ENCODE measurements at places on chromosomes 3 and 15.

DNA sequence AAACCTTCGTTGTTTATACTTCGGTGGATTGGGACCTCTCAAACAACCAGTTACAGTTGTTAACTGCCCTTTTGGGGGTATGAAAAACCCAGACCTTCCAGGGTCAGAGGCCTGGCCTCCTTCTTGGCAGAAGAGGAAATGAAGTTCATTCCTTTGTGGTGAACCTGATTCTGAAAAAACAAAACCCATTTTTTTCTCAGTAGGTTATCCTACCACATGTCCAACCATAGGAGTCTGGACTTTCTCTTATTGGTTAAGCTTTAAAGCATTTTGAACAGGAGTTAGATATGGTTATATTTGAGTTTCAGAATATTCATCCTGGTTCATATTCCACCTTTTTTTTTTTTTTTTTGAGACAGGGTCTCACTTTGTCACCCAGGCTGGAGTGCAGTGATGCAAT is 7.2 kb upstream of the LACTB start:
- DNase-seq = no peak

GRCh38 chr15:43143203-43143941 is 10.0 kb downstream of the TMEM62 start:
- DNase-seq = peak; percentile 10

DNA sequence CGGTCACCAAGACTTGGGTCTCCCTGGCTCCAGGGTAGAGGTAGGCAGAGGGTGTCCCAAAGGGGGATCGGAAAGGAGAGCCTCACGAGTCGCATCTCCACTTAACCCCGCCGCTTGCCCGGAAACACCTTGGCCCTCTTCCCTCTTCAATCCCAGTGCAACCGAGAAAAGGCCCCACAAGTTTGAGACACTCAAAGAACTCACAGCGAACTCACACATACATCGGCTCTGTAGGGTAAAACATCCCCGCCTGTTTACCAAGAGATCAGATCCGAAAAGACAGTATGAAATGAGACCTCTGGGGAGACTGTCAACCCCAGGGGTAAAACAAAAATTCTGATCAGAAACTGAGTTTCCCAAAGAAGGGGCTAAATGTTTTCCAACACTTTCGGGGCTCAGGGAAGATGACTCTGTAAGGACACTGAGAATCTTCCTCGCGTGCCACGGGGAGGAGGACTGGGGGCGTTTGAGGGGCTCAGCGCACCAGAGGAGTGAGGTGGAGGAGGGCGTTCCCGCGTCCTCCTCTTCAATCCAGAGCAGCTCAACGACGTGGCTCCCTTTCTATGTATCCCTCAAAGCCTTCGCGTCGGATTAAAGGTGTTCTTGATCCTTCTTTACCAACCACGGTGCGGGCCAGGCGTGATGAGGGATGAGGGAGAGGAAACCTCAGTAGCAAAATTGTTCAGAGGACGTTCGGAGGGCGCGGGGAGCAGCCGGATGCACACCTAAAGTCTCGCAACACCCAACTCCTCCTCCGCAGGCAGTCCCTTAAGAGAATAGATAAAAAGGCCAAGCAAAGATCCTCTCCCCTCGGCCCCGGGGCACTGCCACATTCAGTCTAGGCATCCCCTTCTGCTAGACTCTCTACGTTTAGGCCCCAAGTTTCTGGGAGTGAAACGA is 3.7 kb downstream of the WNT5A start:
- peak; percentile 54 for DNase-seq

DNA sequence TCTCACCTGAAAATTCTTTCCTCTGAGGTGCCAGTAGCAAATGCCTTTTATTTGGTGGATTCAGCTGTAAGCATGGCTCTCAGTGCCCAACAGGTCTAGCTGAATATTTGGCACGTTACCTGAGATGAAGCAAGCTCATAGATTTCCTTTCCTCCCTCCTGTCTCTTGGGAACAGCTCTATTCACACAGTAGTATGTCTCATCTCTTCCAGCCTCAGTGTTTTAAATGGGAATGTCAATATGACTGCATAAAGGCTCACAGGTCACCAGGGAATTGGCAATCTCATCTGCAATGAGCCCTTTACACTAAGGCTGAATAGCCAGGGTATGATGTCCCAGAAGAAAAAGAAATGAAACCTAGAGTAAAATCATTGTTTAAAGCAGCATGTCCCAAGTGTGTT is 733.5 kb downstream of the NTRK3 start:
- no peak for DNase-seq

- DNase-seq = no peak
Observed at GRCh38 chr15:44585633-44586032, 48.7 kb downstream of the EIF3J start.

DNA sequence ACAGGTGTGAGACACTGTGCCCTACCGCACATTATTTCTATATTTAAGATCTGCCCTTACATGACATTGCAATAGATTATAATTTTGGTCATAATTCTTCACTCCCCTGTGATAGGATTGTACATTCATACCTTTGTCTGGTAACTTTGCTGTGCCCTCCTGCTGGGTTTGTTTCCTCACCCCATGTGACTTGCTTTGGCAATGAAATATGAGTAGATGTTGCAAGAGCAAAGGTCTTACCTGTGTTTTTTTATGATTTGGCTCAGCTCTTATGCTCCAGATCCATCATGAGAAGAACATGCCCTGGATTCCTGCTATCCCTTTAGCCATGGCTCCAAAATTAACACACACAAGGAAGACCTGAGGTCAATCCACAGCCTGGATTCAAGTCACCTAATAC is 137.7 kb upstream of the EOMES start:
- no peak for DNase-seq

- DNase-seq = no peak
Observed at GRCh38 chr3:15081960-15082664, 16.8 kb downstream of the RBSN start.

DNA sequence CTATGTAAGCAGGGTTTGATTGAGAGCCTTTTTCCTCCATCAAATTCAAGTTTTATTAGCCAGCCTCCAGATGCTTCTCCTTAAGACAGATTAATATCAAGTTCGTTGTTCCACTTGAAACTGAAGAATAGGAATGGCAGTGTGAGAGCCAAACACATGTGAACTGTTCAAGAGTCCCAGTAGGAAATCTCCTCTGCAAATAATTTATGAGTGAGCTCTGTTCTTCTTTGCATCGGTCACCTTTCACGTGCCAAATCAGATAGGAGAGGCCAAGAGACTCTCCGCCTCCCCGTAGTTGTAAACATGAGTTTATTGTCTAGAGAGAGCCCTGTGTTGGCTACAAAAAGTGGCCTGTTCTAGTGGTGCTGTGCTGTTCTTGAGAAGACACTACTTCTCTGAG is 372.1 kb upstream of the NR2F2 start:
- DNase-seq = no peak

DNA sequence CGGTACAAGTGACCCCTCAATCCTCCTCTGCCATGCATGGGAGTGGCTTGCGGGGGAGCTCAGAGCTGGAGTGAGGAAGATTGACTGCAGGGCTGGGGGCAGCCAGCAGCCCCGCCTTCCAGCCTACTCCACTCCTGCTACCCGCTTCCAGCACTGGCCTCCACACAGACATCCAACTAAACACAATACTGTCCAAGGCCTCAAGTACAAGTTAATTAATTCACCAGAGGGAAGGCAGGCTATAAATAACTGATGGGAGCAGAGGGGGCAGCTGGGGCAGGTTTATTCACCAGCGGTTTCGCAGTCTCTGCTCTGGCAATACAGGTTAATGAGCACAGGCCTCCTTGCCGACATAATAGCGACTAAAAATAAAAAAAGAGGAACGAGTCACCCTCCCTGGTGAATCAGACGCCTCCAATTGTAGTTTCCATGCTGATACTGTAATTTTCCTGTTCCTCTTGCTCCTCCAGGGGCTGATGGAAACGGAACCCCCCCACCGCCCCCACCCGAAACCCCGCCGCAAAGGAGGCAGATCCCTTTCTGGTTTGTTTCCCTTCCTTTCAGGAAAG is 166.4 kb upstream of the TLE3 start:
- DNase-seq = no peak

DNA sequence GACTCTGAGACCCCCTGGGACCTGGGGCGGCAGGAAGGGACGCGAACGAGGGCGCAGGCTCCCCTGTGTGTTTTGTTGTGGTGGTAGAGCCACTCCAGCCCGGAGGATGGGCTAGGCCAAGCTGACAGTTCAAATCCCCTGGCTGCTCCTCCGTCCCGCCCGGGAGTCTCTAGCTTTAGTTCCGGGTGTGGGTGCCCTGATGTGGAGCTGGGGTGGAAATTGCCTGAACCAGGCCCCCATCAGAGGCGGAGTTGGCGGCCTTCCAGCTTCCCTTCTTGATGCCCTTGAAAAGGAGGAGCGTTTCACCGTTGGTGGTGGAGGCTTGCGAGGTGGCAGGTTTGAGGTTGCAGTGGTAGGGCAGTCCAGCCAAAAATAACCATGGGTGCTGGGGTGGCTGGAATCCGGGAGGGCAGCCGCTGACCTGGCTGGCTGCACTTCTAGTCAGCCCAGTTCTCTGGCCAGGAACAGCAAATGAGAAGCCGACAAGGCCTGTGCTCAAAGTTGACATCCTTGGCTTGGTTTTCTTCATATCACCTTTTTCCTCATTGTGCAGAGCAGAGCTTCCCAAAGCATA is 817 bp downstream of the CLK3 start:
- DNase-seq = peak; percentile 46

DNA sequence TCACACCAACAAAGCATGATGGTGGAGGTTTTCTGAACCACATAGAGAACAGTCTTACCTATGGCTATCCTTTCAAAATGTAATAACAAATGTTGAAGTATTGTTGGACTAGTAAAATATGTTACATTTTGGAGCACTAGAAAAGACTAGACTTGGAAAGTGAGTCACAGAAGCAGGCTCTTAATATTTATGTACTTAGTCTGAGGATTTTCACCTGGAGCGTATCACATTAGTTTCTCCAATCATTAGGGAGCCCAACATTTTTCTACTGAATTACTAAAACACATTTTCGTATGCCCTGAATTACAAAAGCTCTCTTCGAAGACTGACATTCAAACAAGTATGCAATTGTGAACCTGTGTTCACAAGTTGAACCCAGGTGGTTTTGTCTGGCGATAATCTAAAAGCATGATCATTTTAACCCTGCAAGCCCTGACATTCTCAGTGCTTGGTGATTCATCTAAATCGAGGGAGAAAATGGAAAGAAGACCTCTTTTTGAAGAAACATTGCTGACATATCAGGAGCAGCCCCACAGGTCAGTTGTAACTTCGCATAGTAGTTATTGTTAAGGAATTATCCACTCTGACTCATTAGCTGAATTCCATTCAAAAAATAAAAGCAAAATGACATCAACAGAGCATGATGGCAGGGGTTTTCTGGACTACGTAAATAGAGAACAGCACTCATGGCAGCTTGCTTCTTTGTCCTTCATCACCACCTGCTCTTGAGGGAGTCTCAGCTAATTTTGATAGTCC is 679.8 kb upstream of the NECTIN3 start:
- no peak for DNase-seq

GRCh38 chr3:14158370-14158769 is 20.0 kb downstream of the XPC start:
- no peak for DNase-seq

DNA sequence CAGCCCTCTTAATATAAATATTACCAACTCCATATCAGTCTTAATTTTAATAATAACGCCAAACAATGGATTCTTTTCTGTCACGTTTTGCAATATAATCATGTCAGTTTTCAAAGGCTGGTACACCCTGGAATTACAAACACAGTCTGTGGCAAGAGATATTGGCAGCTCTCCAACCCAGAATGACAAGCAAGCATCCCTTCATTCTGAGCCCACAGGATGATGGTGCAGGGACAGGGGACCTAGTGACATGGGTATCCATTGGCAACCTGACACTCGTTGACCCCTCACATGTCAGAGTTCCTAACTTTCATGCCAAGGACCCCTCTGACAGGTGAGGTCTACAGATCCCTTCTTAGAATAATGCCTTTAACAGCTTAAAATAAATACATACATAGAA is 154.5 kb upstream of the TSC22D2 start:
- DNase-seq = no peak

- DNase-seq = peak; percentile 5
Observed at GRCh38 chr3:170196833-170197232, 15.3 kb upstream of the PHC3 start.

DNA sequence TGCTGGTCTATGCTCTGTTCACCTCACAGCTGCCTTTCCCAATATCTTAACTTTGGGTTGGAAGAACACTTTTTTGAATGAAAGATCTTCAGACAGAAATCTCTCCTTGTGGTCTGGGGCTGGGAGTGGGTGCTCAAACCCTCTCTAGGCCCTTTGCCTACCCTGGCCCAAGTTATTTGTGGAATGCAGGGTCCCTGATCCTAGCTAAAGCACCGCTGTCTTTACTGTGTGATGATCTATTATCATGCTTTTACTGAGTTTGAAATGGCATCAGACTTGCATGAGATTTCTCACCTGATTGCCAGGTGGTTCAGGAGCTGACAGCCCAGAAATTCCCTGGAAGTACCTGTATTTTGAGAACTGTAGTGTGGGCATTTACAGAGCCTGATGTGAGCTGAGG is 412.7 kb upstream of the ONECUT1 start:
- no peak for DNase-seq

DNA sequence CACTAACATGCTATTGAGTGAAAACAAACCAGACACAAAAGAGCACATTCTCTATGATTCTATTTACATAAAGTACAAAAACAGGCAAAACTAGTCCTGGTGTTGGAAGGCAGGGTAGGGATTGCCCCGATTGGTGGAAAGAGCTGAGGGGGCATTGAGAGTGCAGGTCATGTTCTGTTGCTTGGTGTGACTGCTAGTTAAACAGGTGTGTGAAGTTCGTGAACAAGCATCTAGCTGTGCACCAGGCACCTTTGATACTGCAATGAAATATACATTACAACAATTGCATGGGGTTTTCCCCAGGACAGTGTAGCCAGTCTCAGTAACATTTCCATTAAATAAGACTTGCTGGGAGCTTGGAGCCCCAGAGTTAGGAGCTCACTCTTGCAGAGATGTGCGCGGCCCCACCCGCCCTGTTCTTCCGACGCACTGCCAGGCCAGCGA is 26.3 kb upstream of the THRB start:
- no peak for DNase-seq

GRCh38 chr3:7960601-7961000 is 541.0 kb upstream of the LMCD1 start:
- no peak for DNase-seq

- no peak for DNase-seq
Observed at GRCh38 chr3:64863226-64864212, 175.7 kb upstream of the ADAMTS9 start.
